ENCODE measurements at places on chromosomes 3 and 15. TPM values are rescaled to one million over a fixed set of nuclear protein-coding genes. Genes with fewer than 3 reads are reported as not detected.

The SLC28A1 gene
- 7.4 TPM for polyA plus RNA-seq

The MYLK gene
- polyA plus RNA-seq: 148 TPM

The C3orf52 gene
- 5.9 TPM for polyA plus RNA-seq

The RBP2 gene
- 0.46 TPM for polyA plus RNA-seq

The LNP1 gene
- 9.1 TPM for polyA plus RNA-seq

DNA sequence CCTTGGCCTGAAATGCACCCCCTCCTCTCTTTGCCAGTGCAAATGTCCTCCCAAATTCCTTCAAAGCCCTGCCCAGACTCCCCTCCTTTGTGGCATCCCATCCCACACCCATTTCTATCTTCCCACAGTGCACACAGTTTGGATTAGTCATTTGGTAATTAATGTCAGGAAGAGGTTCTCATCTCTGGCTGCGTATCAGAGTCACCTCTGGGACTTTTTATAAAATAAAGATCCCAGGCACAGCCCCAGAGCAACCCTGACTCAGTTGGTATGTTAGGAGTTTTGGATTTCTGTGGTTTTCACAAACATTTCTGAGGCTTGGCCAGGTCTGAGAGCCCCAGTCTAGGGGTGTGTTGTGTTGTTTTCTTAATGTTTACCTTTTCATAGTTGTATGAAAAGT is 41.6 kb downstream of the C3orf20 start:
- DNase-seq: no peak

- no peak for DNase-seq
These were observed 37.5 kb downstream of the ZXDC start for GRCh38 chr3:126438186-126438585.

DNA sequence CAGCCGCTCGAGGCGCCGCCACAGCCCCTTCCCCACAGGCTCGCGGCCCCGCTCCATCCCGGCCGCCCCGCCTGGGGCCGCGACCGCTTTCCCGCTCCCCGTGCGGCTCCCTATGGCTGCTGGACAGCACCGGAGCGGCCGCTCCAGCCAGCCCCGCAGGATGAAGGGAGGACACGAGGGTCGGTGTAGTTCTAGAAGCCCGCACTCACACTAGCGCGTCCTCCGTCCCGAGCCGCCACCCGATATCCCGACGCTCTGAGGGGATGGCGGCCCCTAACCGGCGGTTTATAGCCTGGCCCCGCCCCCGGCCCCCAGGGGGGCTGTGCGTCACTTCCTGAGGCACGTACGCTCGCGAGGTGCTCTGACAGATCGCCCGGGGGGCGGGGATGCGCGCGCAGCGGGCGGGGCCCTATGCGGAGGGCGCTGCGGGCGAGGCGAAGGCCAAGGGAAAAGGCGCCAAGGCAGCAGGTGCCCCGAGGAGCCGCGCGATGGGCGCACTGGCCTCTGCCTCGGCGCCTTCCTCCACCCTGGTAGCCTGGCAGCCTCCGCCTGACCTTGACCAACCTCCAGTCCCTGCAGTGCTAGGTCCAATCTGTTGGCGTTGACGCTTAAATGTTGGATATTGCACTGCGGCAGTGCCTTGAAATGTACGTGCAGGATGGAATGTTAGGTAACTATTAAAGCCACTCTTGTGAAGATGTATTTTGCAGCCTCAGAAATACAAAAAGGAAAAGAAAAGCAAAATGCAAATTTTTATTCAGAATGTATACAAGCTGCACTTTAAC is at the start of gene TFRC:
Gene TFRC, minus strand, starts transcription at position 257 of the 785 bp plus-strand sequence. CDS start 4,991 bp downstream, outside the sequence.
- peak; percentile 81 for DNase-seq

DNA sequence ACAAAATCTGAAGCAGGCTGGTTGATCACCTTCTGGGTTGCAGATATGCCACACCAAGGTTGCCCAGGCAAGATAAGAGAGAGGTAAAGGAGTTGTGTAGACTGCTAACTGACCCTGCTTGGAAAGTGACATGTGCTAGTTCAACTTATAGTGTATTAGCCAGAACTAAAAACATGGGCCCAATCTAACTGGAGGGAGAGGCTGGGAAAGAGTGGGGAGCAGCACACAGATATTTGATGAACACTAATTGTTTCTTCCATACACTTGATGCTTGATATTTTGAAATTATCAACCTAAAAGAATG is 55.1 kb upstream of the ADGRG7 start:
- no peak for DNase-seq

DNA sequence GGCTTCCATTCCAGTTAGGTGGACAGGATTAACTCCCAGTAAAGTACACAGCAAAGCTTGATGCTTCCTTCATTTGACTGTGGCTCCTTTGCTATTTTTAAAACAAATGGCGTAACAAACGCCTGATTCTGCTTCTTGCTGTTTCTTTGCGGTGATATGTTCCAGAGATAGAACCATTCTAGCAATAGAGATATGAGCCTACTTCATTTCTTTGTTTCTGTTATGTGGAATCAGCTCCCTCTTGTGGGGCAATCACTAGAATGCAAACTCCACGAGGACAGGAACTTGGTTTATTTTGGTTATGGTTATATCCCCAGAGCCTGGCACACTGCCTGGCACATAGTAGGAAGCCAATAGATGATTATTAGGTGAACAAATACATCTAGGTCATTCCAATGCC is 122.6 kb upstream of the SLC6A11 start:
- DNase-seq: no peak

DNA sequence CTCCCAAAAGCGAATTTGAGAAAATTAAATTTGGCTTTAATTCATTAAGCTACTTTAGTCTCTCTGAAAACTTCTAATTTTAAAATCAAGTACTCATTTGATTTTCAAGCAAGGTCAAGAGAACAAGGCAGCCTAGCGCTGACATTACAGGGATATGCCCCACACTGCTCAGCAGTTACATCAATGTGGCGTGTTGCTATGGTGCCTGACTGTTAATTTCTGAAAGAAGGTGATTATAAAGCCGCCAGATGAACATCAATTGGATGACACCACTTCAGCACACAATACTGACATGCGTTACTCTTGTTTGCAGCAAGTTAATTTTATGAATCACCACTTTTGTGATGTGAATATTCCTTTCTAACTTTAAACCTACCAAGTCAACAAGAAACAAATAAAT is 284.4 kb downstream of the FOXP1 start:
- DNase-seq: no peak

DNA sequence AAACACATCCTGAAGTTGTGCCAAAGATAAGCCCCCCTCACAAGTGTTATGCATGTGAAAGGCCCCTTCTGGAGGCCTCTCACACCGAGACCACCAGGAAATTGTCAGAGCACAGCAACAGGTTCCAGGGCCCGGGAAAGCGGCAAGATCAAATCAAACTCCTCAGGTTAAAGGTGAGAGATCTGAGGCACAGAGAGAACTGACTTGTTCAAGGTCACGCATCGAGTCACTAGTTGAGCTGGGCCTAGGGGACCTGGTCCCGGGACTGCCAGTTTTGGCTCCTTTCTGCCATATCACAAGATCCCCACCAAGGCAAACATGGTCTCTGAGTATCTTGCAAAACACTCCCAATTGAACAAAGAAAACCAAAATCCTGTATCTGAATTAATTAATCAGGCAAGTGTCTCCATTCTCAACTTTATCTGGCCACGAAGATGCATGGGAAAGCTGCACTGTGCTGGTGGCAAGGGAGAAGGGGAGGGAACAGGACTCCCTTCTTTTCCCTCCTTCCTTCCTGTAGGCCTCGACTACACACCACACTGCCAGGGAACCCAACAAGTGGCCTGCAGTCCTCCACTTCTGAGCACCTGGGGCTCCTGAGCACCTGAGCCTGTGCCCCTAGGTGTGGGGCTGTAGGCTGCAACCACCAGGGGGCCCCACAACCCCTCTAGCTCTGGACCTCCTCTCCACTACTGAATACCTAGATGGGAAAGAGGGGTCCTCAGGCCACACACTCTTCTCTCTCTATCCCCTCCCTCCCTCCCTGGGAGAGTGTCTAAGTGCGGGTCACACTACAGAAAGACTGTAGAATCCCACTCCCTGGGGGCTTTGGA is 37.3 kb downstream of the ANP32A start:
- DNase-seq: no peak

DNA sequence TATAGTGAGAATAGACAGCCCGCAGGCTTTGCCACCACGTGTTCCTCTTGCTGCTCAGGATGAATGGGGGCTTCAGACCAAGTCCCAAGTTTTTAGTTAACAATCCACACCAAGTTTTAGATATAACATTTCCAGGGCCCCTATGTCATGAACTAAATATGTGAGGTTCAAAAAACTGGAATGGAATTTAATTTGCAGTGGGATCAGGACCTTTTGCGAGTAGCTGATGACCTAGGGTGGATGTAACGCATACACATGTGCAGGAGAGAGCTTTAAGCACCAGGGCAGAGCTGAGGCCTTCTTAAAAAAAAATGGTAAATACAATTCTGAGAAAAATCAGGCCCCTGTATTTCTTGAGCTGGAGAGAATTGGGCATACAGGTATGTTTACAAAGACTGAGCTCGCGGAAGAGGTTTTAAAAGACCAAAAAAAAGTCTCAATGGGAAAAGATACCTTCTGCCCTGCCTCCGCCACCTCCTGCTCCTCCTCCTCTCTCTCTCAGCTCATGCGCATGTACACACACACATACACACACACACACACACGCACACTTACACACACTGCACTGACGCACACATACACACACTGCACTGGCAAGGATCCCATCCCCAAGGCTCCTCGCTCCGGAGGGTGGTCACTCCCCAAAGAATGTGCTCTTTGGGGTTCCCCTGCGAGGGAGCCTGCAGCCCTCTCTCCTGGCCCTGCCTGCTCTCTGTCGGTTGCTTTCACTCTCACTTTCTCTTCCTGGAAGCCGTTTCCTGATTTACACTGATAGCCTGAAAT is 48.2 kb upstream of the IGF1R start:
- no peak for DNase-seq
